CD8-positive, alpha-beta memory T cell (primary cell): ENCODE measurements at places on chromosomes 6 and 20.

DNA sequence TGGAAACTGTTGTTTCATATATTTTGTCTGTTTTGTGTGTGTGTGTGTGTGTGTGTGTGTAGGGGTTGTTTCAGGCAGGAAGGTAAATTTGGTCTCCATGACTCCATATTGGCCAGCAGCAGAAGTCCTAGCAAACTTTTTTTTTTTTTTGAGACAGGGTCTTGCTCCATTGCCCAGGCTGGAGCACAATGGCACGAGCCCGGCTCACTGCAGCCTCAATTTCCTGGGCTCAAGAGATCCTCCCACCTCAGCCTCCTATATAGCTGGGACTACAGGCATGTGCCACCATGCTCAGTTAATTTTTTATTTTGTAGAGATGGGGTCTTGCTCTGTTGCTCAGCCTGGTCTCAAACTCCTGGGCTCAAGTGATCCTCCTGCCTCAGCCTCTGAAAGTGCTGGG is 75.8 kb downstream of the PRDM1 start:
- no peak for DNase-seq

DNA sequence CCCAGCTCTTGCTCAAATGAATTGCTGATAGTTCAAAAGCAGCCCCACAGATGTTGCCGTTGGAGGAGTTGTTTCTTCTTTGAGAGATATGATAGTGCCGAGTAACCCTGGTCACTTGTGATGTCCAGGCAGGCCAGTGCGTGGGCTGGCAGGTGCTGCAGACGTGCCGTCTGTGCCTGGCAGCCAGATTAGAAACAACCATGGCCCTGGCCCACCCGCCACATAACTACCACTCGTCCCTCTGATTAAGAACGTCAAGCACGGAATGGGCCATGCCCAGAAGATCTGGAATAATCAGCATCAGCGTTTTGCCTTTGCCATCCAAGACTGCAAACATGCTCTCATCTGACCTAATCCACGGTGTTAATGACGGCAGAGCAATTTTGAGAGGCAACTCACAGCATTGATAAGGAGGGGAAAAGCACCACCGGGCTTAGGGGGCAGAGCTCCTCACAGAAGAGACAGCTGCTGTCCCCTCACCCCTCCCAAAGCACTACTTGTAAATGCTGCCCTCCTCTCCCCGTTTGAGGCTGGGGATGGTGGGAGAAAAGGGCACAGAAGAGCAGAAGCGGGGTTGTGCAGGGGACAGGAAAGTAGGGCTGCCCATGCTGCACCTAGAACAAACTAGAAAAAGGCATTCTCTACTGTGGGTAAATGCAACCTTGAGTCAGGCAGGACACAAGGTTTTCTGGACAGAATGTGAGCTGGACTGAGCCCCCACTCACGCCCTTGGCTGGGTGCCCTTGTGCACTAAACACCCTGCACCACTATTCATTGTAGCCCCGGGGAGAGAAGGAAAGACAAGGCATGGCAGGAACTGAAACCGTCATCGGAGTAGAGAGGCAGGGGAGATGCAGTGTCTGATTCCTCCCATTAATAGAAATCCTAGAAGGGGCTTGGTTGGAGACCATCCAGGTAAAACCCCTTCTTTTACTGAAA is 5.3 kb upstream of the CPNE5 start:
- DNase-seq: no peak

DNA sequence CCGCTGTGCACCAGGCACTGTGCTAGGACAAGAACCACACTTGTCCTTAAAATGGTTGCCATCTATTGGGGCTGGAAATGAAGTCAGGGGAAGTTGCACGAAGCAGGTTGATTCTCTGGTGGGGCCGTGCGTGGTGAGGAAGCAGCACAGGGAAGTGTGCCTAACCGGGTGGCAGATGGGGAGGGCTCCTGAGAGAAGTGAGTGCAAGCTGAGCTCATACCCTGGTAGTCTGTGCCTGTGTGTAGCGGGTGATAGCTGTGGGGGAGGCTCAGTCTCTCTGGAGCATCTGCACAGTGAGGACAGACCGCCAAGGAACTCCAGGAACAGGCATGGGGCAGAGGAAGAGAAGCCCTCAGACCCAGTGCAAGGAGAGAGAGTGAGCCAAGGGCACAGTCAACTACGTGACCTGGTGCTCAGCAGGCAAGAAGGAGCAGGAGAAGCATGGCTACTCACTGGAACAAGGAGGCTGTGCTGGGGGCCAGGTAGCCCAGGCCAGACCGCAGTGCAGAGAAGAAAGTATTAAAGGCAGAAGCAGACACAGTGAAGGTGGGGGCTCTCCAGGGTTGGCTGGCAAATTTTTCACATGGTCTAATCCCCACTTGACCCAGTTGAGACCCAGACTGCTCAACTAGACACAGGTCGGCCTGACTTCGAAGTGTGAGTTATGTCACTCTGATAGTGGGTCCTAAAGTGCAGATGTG is 155.0 kb downstream of the CDH26 start:
- no peak for DNase-seq

DNA sequence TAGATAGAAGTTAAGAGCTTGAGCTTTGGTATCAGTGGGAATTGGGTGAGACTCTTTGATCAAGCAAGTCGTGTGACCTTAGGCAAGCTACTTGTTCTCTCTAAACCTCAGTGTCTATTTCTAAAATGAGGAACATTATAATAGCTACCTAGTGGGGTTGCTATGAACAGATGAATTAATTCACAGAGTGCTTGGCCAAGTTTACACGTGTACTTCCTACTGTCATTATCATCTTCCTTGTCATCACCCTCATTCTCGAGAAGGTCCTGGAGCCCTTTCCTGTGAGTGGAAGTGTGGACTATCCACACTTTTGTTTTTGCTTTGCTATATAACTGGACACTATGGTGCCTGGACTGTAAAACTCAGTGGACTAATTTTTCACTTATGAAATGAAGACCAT is 64.0 kb downstream of the BCKDHB start:
- no peak for DNase-seq

GRCh38 chr6:20631549-20631924 is 97.3 kb downstream of the CDKAL1 start:
- no peak for DNase-seq

DNA sequence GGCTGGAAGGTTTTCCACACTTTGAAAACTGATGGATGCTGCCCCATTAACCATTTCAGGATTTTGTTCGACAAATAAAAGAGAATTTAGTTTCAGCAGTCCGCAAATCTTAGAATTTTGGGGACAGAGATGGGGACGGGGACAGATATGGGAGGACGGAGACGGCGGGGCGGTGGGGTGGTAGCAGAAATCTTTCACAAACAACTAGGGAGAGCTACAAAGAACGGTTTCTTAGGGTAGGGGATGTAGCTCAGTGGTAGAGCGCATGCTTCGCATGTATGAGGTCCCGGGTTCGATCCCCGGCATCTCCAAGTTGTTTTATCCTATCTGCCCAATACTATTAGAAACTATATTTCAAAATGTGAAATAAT is 15.1 kb downstream of the HMGN4 start:
- DNase-seq: peak; percentile 81

GRCh38 chr6:105868823-105869460 is 217.2 kb upstream of the PRDM1 start:
- DNase-seq: no peak

- no peak for DNase-seq
Observed at GRCh38 chr20:21618759-21619416, 86.6 kb upstream of the PAX1 start.

GRCh38 chr6:160276126-160276525 is 17.5 kb upstream of the SLC22A2 start:
- no peak for DNase-seq

GRCh38 chr6:105256619-105257018 is 76.8 kb upstream of the POPDC3 start:
- DNase-seq: no peak

DNA sequence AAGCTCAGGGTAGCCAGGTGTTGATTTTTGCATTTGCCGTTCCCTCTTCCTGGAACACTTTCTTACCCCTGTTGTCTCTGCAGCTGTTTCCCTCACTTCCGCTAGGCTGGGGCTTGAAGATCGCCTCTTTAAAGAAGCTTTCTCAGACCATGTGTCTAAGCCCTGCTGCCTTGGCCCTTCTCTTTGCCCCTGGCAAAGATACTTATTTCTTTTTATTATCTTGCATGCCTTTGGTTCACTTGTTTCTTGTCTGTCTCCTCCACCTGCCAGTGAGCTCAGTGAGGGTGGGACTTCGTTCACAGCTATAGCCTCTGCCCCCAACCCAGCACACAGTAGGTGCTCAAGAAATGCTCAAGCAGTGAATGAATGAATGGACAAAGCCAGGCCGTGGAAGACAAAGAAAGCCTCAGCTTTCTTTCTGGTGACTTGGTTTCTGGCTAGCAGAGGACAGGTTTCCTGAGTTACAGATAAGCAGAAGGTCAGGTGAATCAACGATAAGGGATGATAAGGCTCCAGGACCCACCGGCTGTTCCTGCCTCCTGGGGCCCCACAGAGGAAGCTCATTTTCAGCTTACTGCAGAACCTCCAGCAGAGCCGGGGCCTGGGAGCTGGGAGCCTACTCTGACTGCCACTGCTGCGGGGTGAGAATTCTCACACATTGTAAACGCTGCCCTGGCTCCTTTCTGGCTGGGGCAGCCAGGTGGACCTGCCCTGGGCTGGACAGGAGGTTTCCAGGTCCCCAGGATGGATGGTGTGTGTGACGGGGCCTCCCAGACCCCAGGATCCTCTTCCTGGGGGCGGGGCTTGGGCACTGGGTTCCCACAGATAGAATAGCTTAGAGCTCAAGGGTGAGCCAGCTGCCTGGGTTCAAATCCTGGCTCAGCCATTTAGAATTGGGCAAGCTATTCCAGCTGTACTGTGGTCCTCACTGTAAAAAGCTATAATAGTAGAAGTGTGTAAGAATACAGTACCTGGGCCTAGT is 29.8 kb downstream of the SNAI1 start:
- DNase-seq: no peak

- DNase-seq: no peak
Observed at GRCh38 chr20:16488086-16488485, 85.2 kb downstream of the KIF16B start.

DNA sequence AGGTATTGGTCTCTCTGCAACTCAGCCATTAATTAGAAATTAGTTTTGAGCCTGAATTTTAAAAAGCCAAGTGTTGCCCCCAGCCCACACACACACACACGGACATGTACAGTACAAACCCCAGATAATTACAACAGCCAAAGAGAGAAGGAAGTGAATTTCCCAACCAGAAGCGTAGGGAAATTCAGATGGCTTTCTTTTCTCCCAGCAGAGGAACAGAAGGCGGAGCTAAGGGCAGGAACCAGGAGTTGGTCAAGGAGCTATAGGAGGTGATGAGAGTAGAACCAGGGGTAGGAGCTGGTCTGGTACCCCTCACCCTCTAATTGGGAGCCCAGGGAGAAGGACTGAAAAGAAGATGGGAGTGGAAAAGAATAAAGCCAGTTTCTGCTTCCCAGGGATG is 3.9 kb upstream of the ZBTB9 start:
- DNase-seq: no peak

DNA sequence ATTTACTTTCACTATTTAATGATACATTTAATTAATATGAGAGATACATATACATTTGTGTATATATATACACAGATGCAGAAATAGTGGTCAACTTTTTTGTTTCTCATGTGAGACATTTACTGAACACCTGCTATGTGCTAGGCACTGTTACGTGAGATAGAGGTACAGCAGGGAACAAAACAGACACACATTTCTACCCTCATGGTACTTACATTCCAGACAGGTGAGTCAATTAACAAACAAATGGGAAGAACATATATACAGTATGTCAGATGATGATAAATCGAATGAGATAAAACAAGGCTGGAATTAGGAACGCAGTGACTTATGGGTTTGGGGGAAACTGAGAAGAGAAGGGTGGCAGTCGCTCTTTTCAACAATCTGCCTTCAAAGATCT is 5.1 kb downstream of the TFB1M start:
- DNase-seq: no peak

DNA sequence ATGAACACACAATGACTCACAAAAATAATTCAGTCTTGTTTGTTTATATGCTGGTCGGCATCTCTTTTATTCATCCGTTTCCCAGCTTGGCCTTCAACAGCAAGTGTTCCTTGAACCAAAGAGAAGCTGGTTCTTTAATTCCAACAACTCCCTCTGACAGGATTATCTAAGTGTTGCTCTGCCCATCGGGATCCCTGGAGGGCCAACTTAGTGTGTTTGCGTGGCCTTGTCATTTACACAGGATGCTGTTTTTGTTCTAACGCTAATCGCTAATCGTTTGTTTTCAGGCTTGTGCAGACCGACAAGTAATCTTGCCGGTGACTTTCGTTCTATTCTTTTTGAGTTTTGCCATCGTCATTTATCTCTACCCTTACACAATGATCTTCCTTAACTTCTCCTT is 267.4 kb upstream of the EXOC2 start:
- DNase-seq: no peak

- no peak for DNase-seq
Observed at GRCh38 chr6:17902974-17903373, 84.5 kb downstream of the KIF13A start.

GRCh38 chr6:15265787-15266186 is 19.9 kb downstream of the JARID2 start:
- DNase-seq: no peak

- no peak for DNase-seq
Observed at GRCh38 chr6:79073888-79074287, 4.2 kb downstream of the PHIP start.

GRCh38 chr6:37650071-37650481 is 47.6 kb downstream of the MDGA1 start:
- DNase-seq: no peak

GRCh38 chr6:112320561-112321318 is 26.4 kb upstream of the RFPL4B start:
- no peak for DNase-seq

DNA sequence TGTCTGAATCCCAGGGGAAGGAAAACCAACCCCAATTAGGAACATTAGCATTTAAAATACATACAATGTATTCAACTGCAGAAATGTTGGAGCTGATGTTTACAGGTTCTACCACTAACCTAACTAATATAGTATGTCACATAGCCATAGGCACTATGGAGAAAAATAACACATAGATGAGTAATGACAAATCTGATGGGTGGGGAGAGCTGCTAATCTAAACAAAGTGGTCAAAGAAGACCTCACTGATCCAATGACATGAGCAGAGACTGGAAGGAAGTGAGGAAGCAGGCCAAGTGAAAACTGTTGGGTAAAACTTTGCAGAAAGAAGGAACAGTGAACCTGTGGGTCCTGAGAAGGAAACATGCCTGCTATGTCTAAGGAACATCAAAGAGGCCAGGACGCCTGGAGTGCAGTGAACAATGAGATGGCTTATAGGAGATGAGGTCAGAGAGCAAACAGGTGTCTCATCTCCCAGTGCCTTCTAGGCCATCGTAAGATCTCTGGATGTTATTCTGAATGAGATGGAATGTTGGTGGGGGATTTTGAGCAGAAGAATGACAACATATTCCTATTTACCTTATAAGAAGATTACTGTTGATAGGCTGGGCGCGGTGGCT is 135.7 kb downstream of the ALDH8A1 start:
- DNase-seq: no peak

DNA sequence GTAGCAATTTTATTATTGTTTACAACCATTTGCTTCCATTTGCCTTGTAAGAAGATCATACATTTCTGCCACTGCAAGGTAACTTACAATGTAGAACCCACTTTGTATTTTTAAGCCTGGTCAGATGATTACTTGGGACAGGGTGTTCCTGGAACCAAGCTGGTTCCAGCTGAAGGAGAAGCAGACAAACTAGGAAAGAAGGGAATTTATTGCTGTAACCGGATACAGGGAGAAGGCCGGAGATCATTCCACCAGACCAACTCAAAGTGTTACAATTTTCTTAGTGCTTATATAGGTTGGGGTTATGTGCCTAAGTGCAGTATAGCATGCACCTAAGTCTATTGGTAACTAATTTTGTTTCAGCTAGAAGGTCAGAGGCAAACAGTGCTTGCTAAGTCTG is 104.4 kb downstream of the MANEA start:
- DNase-seq: no peak
